Subcutaneous adipose tissue (tissue), 4 donors: ENCODE measurements at places on chromosomes 2 and 18. TPM values are rescaled to one million over a fixed set of nuclear protein-coding genes. Genes with fewer than 3 reads are reported as not detected.

CD8A gene
- not detected for total RNA-seq

TMEM200C gene
- not detected for total RNA-seq

L3MBTL4 gene
- 6.0 TPM for total RNA-seq

ALKAL2 gene
- total RNA-seq: 11.2 TPM

TMX3 gene
- 54.4 TPM for total RNA-seq

LYG1 gene
- total RNA-seq: 0.51 TPM

FKBP1B gene
- total RNA-seq: 3.6 TPM

PRSS56 gene
- not detected for total RNA-seq

IL36RN gene
- not detected for total RNA-seq
